ENCODE measurements at places on chromosomes 2 and 18. TPM values are rescaled to one million over a fixed set of nuclear protein-coding genes. Genes with fewer than 3 reads are reported as not detected.

GRCh38 chr18:3368193-3368592, 81.8 kb upstream of the TGIF1 start:
- DNase-seq = no peak

- DNase-seq = no peak
These were observed 117.9 kb downstream of the AGAP1 start for GRCh38 chr2:235611756-235612155.

DNA sequence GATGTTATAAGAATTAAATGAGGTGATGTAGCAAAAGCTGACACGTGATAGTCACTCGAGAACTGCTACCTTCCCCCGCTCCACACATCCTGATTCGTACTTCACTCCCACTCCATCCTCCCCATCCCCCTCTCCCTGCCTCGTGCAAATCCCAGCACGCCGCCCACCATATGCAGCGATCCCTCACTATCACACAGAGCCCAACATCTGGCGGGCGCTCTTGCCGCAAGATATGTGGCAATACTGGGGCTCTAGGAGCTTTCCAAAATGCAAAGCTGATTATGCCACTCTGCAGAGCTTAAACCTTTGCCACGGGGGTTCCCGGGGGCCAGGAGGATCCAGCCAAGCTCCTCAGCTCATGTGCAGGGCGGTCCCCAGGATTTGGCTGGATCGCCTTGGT, 37.4 kb downstream of the DNMT3A start:
- no peak for DNase-seq

The MARCHF4 gene
- 0.06 TPM for total RNA-seq

The EHD3 gene
- total RNA-seq = 9.5 TPM

The IL1RL1 gene
- 1.5 TPM for total RNA-seq
